ENCODE measurements at places on chromosomes 7 and 10.

GRCh38 chr10:49418328-49418727, 22.4 kb upstream of the DRGX start:
- DNase-seq = no peak

DNA sequence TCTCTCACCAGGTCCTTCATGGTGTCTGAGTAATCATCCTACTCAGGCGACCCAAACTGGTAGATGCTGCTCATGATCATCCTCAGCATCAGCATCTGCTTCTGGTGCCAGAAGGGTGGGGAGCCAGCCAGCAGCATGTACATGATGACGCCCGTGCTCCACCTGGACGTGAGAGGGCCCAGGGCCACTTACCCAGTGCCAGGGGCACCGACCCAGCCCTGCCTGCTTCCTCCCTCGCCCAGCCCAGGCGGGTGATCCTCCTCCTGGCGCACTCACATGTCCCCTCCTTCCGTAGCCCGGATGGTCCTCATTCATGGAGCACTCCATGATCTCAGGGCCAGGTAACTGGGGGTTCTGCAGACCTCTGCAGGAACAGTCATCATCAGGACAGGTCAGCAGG, 764.8 kb upstream of the ZNF722 start:
- DNase-seq = no peak

DNA sequence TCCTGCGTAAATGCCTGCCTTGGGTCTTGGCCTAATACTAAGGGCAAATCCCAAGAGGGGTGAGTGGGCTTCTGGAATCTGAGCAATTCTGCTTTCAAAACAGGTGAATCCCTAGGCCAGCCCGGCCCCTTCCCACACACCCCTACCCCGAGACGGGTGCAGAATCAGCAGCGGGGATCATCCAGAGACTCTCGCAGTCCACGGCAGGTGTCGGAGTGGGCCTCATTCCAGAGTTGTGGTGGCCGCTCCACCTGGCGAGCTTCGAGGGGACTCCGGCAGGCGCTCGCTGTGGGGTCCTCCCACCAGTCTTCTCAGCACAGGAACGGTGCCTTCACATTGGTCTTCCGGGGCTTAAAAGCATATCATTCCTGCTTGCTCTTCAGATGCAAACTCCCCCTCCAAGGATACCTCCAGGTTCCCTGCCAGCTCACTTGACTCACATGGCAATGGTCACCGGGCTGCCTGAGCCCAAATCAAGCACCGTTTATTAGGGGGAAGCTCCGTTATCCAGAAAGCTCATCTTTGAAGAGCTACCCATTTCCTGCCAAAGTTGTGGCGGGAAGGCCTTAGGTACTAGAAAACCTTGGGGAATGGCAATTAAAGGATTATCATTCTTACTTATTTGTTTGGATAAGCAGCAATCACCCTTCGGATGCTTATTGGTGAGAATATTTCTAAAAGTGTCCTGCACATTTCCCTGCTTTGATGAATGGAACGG, 67.6 kb downstream of the PRKAG2 start:
- no peak for DNase-seq

DNA sequence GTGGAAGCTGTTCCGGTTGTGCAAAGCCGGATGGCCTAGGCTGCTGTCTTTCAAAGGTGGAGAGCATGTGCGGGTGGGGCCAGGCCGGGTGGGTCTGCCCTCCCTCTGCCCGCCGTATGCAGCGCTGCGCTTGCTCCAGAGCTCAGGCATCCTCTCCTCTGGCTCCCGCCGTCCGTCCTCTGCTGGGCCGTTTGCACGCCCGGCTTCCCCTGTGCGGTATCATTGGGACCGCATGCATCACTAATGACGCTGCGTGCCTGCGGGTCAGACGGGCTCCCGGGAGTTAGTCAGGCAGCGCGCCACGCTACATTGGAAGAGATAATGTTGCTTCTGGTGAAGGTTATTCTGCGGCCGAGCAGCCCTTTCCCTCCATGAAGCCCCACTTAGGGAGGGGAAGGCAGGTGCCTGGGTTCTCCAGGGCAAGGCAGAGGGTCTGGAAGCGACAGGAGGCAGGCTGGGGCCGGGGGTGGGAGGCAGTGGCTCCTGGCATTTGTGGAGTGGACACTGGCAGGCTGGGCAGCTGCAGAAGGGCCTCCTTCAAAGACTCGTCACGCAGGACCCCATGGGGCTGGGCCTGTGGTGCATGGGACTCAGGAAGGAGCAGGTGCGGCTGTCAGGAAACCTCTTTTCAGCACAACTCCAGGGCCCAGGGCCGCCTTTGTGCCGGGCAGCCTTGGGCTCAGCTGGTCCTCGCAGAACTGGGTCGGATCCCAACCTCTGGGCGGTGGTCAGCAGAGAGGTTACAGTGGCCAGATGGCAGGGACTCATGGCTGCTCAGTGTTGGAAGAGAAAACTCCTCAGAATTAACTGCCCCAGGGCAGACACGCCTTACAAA, 318.5 kb downstream of the WDR37 start:
- no peak for DNase-seq

GRCh38 chr7:72437610-72438009, 25.5 kb upstream of the CALN1 start:
- no peak for DNase-seq

DNA sequence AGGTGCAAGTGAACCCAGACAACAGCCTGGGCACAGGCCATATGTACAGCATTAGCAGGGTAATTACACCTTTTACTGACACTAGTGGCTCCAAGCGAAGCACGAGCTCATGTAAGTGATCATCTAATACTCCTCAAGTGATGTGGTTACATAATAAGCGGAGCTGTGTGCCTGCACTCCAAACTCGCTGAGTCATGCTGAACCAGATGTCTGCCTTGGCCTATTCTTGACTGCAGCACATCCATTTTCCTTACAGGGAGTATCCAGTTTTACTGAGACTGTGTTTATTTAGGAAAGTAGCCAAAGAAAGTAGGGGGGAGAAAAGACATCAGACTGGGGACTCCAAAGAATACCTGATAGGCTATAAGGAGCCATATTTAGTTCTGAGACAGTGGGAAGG, 90.1 kb downstream of the GRM3 start:
- peak; percentile 82 for DNase-seq

DNA sequence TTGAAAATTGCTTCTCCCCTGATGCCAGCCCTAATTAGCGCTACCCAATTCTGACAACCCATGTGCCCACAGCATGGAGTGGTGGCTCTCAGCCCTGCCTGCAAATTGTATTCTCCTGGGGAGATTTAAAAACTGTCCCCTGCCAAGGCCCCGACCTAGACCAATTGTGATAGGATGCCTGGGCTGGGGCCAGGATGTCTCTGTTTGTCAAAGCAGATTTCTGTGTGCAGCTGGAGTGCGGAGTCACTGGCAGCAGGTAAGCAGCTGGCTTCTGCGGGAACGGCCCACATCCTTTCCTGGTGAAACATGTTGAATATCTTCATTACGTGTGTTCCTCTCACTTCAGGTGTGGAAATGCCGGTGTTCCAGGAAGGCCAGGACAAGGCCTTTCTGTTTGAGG, 238.6 kb downstream of the WDR37 start:
- DNase-seq = peak; percentile 65

DNA sequence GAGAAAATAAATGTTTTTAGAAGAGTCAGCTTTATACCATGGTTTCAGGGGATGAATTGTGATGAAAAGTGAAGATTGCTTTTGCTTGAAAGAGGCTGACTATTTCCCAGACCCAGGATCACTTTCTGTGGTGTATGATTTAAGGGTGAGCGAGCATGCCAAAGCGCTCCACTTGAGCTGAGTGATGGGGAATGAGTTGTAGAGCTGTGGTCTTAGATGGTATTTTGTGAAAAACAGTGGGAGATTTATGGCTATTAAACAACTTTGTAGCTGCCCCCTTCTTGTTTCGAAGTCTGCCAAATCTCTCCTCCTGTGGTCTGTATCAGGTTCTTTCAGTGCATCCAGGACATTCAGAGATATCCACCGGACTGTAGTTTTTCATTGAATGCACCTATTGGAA, 888.2 kb downstream of the LRMDA start:
- DNase-seq = no peak

DNA sequence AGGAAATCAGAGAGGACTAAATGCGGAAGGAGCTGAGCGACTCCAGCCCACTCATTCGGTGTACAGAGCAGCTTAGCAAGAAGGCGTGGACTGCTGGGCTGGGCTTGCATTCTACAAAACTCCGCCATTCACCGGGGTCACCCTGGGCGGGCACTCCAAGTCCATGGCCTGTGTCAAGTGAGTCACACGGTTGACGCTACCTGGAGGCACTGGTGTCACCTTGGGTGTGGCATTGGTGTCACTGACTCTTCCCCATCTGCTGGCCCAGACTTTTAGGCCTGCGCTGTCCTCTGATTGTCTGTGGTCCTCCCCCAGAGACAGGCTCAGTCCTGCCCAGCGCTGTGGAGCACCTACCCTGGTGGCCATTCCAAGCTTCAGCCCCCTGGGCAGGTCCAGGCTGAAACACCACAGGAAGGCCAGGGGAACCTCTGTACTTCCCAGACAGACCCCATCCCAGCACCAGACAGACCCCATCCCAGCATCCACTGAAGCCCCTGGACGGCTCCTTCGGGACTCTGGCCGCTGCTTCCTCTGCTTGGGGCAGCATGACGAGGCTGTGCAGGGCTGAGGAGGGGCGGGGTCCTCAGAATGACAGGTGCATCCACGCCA, 30.6 kb upstream of the CNPY1 start:
- DNase-seq = no peak

DNA sequence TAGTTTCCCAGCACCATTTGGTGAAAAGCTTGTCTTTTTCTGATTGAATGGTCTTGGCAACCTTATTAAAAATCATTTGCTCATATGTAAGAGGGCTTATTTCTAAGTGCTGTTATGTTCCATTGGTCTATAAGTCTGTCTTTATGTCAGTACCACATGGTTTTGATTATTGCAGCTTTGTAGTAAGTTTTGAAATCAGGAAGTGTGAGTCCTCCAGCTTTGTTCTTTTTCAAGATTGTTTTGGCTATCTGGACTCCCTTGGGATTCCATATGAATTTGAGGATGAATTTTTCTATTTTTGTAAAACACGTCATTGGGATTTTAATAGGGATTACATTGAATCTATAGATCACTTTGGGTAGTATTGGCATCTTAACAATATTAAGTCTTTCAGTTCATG, 5.4 kb downstream of the KIF11 start:
- no peak for DNase-seq

GRCh38 chr7:74544706-74545469, 91.2 kb downstream of the GTF2IRD1 start:
- peak; percentile 1 for DNase-seq

DNA sequence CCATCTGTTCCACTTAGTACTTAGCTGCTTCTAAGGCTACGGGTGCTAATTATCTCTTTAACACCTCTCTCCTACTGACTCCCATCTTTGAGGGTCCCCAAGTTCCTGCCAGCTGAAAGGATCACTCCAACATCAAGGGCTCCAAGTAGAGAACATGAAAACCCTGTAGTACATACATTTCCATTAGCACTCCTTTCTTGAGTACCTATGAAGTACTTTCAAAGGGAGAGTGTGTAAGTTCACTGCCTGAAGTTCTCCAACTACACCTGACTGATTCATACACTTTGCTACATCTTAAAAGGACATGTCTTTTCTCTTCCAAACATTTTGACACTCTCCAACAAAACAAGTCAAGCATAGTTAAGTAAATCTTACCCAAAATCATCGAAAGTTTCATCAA, 113.8 kb downstream of the COL28A1 start:
- no peak for DNase-seq

DNA sequence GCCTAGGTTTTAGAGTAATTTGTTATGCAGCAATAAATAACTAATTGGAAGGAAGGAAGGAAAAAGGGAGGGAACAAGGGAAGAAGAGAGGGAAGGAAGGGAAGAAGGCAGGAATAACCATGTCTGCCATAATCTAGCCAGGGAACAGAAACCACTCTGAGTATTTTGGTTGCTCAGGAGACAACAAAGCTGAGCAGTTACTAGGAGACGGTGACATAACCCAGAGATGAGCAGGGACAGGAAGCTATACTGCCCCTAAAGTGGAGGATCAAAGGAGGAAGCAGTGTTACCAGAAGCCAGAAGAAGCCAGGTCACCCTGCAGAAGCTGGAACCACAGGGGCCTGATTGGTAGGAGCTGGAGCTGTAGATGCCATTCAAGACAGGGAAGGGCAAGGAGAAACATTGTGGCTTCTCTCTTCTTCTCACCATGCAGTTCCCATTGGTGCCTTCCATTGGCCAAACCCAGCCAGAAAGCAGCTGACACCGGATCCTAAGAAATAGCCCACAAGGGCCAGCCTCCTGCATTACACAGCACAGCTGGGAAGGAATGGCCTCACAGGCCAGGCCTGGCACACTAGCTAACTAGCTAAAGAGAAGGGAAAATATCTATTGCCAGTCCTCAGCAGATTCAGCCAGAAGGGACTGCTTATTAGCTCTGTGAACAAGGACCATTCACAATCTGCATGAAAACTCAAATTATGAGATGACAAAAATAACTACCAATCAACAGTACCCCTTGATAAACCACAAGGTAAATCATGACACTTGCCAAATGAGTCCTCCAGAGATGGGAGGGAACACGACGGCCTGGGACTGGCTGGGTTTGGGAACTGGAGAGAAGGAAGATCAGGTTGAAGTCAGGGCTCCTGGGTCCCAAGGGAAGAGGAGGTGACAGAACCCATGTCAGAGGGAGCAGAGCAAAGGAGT, 184.5 kb upstream of the NFE2L3 start:
- DNase-seq = no peak

- no peak for DNase-seq
Measured at GRCh38 chr10:3964516-3964915, 179.5 kb upstream of the KLF6 start.

- no peak for DNase-seq
Measured at GRCh38 chr7:36264123-36264801, 111.2 kb downstream of the EEPD1 start.

DNA sequence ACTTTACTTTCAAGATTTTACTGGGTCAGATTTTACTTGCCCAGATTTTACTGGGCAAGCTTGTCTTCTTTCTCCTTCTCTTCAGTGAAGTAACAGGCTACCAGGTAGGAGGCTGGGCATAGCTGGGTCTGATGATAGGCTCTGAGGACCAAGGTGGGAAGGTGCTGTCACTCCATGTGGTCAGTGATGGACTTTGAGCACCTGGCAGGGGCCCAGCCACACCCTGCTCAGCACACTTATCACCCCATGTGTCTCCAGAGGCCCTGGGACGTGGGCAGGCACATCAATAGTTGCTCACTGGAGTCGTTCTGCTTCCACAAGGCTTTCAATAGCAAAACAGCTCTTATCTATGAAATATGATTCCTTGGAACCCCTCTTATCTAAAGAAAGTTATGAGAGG, 70.5 kb upstream of the GPR26 start:
- no peak for DNase-seq

GRCh38 chr7:22301790-22302189, 55.2 kb downstream of the RAPGEF5 start:
- no peak for DNase-seq

GRCh38 chr7:136014659-136015058, 37.5 kb upstream of the MTPN start:
- DNase-seq = no peak

DNA sequence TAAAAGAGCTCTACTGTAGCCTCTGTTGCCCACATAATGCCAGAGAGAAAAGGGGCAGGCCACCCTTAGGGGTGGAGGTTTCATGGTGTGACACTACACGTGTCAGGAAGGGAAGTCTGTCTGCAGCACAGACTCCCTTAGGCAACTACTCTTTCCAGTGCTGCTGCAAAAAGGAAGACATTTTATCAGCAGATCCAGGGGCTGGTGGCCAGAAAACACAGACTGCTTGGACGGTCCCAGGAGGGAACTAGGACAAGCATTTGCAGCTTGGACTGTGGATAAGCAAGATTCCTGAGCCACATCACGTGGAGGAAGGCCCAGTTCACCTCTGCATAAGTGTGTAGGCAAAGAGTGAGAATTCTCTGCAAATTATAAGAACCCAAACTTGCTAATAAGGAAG, 220.8 kb downstream of the FANK1 start:
- no peak for DNase-seq

Measured in SHP77 (cell line).